A375 (cell line): ENCODE measurements at places on chromosomes 13 and 19. TPM values are rescaled to one million over a fixed set of nuclear protein-coding genes. Genes with fewer than 3 reads are reported as not detected.

Gene ZSWIM9
- total RNA-seq: 2.4 and 4.6 TPM in 2 replicates

Gene BEST2
- not detected in 2 replicates for total RNA-seq

Gene LPAR2
- 5.9 and 7.5 TPM in 2 replicates for total RNA-seq

Gene HCN2
- total RNA-seq: 0.45 and 0.75 TPM in 2 replicates

Gene LGALS14
- not detected in 2 replicates for total RNA-seq

Gene NKPD1
- total RNA-seq: not detected in 2 replicates

Gene LILRA1
- total RNA-seq: not detected in 2 replicates
